ENCODE measurements at places on chromosomes 6 and 20. TPM values are rescaled to one million over a fixed set of nuclear protein-coding genes. Genes with fewer than 3 reads are reported as not detected.

The MDFI gene
- total RNA-seq: 0.18 TPM

- no peak for DNase-seq
Measured at GRCh38 chr6:105987516-105987915, 98.6 kb upstream of the PRDM1 start.

DNA sequence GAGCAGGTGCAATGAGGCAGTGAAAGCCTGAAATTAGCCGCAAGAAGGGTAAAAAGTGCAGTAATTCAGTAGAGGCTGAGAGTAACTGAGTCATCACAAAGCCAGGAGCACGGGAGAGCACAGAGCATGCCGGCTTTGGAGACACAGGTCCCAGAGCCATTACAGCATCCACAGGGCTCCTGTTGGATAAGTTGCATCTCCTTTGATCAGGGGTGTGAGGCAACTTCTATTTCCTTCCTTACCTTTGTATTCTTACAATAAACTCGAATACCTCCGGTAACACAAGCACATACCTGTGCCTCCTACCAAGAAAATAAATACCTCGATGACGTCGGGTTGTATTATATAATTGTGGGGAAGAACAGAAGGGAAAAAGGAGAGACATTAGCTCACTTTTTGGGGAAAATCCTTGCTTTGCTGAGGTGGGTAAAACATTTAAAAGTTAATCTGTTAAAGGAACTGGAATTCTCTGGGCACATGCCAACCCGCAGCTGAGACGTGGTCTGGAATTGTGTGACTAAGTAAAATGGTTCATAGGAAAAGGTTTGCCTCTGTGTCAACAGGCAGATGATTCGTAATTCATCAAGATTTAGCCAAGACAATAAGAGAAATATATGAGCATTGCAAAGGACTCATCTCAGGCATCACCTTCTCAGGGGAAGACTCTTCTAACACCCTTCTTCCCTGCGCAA, 360.7 kb upstream of the ZFP64 start:
- no peak for DNase-seq

DNA sequence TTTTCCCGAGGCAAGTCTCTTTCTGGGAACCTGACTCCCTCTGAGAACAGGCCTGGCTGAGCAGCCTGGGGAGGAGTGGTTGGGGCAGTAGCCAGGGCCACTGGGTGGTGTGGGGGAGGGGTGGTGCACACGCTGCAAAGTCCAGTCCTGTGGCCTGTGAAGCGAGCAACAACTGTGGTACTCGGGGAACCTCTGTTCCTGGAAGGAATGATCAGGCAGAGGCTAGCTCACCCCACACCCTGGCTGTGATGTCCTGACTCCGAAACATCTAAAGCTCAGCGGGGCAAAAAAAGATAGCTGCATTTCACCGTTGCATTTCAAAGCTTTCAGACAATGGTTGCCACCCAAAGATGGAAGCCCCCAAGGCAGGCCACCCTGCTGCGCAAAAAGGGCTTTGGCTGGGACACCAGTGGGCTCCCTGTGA, 25.5 kb downstream of the PCK1 start:
- no peak for DNase-seq

GRCh38 chr20:46128310-46129151, 10.4 kb downstream of the CD40 start:
- DNase-seq: peak; percentile 60

All from G401 (cell line).